ENCODE measurements at places on chromosomes 4 and X. TPM values are rescaled to one million over a fixed set of nuclear protein-coding genes. Genes with fewer than 3 reads are reported as not detected.

CFAP99 gene
- total RNA-seq: not detected

PLAC8 gene
- 0.39 TPM for total RNA-seq

TNIP3 gene
- total RNA-seq: under 0.01 TPM

SMIM10L2A gene
- total RNA-seq: 1.6 TPM

DRD5 gene
- total RNA-seq: not detected

NUP62CL gene
- not detected for total RNA-seq

PPP2R2C gene
- total RNA-seq: 0.39 TPM

GPR119 gene
- not detected for total RNA-seq

FGF5 gene
- 0.13 TPM for total RNA-seq

CHRDL1 gene
- under 0.01 TPM for total RNA-seq

PHEX gene
- total RNA-seq: 0.63 TPM

BTC gene
- total RNA-seq: not detected

IL9R gene
- under 0.01 TPM for total RNA-seq

PDLIM3 gene
- total RNA-seq: 79.3 TPM

P2RY4 gene
- total RNA-seq: not detected
